ENCODE measurements at places on chromosomes 2 and 18. TPM values are rescaled to one million over a fixed set of nuclear protein-coding genes. Genes with fewer than 3 reads are reported as not detected.

The SERPINB12 gene
- total RNA-seq = not detected

The NEDD4L gene
- total RNA-seq = 36.1 TPM

DNA sequence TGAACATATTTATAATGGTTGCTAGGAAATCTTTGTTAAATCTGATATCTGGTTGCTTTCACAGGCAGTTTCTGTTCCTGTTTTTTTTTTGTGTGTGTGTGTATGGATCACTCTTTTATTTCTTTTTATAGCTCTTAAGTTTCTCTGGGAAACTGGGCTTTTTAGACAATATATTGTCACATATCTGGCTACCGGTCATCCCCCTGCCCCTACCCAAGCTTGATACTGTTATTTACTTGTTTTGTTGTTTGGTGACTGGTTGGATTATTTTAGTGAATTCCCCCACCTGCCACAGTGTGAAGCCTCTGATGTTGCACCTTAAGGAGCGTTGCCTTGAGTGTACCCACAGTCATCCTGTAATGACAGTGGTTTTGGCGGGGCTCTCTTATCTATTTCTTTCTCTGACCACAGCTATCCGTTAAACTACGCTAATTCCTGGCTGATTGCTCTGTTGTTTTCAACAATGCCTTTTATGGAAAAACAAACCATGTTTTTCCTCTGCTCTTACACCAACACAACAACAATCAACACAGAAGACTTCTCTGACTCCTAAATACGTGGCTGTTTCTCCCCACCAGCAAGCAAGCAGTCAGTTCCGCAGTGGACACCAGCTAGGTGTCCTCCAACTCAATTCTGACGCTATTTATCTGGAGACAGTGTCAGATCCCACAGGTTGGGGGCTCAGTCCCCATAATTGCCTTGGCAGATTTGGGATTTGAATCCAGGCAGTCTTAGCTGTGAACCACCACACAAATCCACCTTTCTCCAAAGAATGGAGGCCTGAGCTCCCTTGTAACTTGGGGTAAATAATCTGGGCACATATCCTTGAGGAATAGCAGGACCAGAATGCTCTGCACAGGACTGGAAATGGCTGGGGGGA is 10.9 kb downstream of the GNLY start:
- DNase-seq = no peak

- no peak for DNase-seq
Observed at GRCh38 chr2:147999126-147999525, 21.4 kb downstream of the ORC4 start.

- DNase-seq = no peak
Observed at GRCh38 chr2:96093528-96093927, 22.8 kb downstream of the ADRA2B start.
